ENCODE measurements at places on chromosomes 13 and 19.

DNA sequence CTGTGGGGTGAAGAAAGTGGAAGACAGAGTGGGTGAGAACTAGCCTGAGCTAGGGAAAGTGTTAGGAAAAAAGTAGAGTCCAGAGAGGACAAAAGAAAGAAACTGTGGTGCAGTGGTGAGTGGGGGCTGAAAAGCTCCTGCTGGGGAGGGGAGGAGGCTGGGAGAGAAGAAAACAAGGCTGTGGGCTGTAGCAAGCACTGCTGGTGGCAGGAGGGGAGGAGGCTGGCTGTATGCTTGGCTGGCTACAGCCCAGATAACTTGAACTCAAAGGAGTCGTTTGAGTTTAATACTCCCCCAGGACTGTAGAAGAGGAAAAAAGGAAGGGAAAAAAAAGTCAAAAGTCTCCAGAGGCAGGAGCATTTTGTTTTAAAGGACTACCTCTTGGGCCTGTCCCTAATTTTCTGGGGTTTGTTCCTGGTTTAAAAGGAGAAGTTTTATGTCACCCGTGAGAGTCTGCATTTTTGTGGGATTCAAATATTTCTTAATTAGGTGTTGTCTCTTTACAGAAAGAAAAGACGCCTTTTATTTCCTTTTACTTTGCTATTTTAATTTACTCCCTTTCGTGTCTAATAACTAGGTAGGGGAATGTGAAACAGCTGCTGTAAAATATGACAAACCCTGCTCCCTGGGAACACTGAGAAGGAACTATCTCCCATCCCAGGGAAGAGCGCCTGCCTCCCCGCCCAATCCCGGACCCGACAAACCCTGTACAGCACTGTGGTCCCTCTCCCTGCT is 21.7 kb downstream of the ZIC5 start:
- no peak for DNase-seq

DNA sequence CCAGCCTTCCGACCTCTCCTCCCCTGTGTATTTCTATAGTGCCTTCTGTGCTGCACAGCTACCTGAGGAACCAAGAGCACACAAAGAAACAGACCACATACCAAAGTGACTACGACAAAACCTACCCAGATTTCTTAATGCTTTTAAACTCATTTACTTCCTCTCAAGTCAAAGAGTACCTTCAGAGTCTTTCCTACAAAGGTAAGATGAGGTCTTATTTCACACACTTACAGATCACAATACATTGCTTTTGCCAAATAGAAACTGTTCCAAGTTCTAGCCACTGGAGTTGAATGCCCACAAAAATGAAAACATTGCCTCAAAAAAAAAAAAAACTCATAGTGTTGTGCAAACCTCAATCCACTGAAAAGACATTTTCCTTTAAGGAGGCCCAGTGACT is 36.4 kb downstream of the TEX26 start:
- DNase-seq = no peak

GRCh38 chr13:29758531-29759114 is 91.8 kb downstream of the UBL3 start:
- DNase-seq = no peak

- DNase-seq = no peak
These were observed 21.1 kb downstream of the ZNF473 start for GRCh38 chr19:50046649-50047503.

Data from cortex of kidney (tissue), 1 donor.